ENCODE measurements at places on chromosomes 16 and 17.

DNA sequence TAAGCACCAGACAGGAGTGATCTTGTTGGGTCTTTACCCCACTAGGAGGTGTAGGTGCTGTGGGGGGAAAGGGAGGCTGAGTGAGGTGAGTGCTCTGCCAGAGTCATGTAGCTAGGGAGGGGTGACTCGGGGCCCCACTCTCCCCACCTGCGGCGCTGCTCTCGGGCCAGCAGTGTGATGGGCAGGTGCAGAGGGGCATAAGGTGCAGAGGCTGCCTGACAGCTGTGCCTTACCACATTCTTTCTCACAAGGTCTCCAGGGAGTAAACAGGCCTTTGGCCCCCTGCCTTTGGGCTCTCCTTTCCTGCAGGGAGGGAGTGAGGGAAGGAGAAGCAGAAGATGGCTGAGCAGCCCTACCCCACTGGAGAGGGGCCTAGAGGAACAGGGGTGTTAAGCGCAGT is 4.5 kb upstream of the CNP start:
- DNase-seq: no peak

DNA sequence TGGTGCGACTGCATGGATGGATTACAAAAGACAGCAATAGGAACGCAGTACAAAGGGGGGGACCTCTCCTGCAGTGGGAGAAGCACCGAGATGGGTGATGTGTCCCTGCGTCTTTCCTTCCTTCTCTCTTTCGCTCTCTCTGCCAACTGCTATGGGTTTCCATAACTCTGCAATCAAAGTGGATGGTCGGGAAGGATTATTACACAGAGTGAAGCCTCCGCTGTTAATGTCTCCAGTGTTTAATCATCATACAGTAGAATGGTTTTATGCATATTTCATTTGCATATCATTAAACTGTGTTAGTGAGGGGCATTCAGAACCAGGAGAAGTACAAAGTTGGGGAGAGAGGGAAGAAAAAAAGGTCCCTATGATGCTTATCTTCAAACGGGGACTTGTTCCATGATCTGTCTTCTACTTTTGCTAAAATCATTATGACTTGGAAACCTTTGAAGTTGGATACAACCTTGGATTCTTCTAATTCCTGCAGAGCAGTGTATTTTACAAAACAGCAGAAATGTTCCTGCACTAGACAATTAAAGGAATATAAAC is 255.9 kb upstream of the PMFBP1 start:
- no peak for DNase-seq

DNA sequence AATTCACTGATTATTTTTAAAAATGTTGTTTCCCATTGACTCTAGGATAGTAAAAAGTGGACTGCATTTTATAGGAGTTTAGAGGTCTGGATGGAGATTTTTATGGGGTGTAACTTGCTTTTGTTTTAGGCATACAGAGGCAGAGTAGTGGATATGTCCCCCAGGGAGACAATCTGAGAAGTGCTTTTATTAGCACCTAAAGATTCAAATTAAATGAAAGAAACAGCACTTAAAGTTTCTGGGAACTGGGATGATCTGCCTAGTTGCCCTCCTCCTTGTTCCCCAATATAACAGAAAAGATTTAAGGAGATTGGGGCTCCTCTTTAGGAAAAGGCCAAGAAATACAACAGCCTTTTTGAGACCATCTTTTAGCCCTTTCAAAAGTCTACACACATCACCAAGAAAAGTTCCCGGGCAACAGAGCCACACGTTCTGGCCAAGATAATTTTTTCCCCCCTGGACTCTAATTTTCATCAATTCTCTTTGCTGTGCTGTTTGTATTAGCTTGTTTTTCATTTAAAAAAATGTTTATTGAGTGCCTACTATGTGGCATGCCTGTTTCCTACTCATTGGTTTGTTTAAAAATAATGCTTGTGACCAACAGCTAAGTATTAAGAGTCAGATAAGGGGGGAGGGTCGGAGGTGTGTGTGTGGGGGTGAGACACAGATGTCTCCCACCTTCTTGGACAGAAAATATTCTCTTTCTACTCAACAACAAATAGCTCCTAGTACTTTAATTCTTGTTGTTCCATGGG is 2.5 kb upstream of the IGF2BP1 start:
- DNase-seq: no peak

DNA sequence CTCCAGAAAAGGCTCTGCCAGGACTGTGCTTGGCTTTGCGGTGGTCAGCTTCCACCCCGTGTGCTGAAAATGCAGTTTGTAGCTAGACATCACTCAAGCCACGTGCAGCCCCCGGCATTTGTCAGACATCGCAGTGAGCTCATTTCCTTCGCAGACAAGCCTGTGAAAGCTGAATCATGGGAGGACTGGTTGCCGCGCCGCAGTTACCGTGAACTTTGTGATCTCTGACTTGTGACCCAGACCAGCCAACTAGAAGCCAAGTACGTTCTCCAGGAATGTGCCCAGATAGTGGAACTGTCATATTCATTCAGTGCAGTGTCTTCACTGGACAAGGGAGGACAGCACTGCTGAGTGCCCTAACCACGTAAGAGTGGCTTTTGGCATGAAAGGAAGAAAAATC is 58.1 kb downstream of the NDE1 start:
- DNase-seq: no peak

DNA sequence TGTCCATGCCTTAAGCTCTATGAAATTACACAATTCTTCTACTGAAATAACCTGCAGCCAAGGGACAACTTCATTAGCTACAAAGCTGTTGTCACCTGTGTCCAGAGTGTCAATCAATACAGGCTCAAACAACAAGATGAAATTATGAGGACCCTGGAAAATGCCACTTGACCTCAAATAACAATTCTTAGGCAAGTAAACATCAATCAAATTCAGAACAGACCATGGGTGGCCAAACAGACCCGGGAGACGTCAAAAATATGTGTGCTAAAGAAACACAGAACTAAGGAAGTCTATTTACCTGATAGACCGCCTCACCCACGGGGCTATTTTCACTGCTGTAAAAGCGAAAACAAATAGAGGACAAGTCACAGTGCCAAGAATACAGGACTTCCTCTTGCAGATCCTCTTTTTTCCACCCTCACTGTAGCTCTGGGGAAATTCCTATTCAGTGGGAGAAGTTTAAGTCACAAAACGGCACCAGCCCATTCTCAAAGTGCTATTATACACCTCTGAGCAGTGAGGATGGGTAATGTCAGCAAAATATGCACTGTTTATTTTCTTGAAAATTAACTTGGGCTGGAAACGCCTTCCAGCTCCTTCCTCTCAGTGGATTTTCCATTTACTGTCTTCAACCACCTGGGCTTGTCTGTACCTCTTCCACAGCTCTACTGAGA is 2.7 kb downstream of the LITAF start:
- DNase-seq: no peak

DNA sequence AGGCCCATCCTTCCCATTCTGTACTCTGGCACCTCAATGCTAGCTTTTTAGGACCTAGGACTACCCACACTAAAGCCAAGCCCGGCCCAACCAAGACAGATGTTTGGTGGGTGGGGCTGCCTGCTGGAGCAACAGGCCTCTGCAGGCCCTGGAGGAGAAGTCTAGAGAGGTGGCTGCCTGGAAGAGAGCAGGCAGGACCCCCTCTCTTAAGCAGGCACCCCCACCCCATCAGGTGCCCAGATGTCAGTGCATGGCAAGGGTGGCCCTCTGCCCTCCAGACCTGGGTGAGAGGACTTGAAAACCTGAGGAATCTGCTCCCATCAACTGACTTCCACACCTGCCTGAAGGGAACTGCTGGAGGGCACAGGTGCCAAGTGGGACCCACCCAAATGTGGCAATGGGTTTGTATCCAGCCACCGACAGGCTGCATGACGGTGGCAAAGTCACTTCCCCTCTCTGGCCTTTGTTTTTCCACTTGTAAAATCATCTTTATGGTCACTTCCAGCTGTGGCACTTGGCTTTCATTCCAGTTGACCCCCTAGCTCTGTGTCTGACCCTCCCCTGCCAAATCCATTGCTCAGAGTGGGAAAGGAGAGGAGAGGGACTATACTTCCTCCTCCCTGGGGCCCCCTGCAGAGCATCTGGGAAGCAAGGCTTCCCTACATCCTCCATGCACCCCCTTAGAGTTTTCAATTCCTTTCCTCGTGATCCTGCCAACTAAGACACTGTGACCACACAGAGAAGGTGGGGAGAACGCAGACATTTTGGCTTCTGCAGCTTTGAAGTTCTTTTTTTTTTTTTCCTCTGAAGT is 1.7 kb upstream of the STAT5A start:
- no peak for DNase-seq
